Astrocyte of the hippocampus (primary cell): ENCODE measurements at places on chromosomes 5 and 9.

- DNase-seq, result no peak
Measured at GRCh38 chr9:125436613-125437443, 175.2 kb downstream of the GAPVD1 start.

DNA sequence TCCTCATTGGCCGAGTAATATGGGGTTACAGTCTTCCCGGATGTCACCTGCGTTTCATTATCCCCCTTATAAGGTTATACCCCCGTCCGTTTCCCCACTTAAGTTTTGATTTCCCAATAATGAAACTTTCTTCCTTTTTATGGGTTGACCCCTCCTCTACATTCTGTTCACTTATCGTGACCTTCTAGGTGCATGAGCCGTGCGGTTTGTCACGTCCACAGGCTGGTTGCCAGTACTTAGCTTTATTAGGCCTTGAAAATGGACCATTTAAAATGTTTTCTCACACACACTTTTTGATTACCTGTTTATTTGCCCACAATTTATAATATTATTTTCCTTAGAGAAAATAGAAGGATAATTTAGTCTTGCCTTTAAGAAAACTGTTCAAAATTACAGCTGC is 111.5 kb downstream of the FAM174A start:
- DNase-seq, result no peak

DNA sequence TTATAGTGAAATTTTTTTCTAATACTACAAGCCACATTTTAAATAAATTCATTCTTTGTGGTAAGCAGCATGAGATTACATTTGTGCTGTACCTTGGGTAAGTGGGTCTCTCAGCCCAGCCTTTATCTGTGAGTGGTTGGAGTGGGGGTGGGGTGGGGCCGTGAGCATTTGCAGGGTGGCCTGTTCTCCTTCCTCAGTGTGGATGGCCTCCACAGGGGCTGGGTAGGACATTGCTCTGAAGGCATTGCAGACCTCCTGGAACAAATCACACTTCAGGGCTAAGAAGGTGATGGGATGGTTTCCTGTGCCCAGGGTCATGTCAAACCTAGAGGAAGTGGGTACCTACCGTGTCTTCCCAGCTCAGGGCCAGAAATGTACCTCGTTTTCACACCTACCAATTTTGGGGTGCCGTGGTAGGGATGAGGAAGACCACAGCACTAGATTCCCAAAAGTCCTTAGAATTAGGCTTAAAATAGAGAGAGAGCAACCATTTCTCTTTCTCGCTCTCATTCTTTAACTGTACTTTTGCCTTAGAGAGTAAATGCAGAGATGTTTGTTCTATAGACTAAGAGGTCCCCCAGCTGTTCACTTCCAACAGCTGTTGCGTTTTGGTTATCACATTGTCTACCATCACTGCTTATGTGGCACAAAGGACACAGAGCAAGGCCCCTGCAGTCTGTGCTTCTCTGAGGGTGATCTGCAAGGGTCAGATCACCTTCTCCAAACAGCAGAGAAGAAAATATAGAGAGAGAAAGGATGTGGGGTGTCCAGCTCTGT is 83.4 kb upstream of the CTSL start:
- no peak for DNase-seq

DNA sequence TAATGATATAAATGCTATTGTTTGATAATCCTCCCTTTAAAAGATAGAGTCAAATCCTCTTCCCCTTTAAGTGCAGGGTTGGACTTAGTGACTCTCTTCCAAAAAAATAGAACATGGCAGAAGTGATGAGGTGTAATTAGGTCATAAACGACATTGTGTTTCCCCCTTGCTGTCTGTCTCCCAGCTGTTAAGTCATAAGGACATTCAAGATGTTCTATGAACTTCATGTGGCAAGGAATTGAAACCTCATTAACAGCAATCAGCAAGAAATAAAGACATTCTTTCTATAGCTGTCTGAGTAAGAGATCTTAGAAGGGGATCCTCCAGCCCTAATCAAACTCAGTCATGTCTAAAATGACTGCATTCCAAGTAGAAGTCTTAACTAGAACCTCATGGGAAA is 3.3 kb upstream of the SLC25A46 start:
- DNase-seq, result no peak

DNA sequence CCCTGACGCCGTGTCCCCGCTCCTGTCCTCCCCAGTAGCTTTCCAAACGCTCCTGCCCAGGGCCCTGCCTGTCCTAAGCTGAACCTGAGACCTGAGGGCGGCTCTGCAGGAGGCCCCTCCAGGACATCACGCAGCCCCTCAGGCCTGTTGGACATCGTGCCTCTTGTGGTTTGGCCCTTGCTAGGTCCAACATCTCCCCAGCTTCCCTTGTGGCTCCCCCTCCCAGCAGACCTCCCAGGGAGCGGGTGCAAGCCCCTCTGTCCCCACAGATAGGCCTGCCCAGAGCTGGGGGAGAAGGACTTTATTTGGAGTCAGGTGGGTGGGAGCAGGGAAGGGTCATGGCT is 4.1 kb downstream of the OBP2B start:
- no peak for DNase-seq

- no peak for DNase-seq
Measured at GRCh38 chr5:140049205-140049604, 6.1 kb upstream of the NRG2 start.

DNA sequence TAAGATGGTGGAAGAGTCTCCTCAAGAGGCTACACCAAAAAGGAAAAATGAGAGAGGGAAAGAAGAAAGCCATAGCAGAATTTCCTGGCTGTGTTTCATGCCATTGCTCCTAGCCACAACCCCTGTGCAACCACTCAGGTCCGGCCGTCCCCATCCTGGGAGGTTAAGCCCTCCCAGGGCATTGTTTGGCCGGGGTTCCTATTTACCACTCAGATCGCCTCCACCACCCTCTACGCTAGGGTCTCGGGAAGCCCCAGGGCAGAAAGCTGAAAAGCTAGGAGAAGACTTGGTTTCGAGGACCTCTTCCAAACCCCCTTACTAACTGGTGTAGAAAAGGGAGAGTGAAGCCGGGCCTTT is 715 bp downstream of the RC3H2 start:
- DNase-seq, result peak; percentile 63

DNA sequence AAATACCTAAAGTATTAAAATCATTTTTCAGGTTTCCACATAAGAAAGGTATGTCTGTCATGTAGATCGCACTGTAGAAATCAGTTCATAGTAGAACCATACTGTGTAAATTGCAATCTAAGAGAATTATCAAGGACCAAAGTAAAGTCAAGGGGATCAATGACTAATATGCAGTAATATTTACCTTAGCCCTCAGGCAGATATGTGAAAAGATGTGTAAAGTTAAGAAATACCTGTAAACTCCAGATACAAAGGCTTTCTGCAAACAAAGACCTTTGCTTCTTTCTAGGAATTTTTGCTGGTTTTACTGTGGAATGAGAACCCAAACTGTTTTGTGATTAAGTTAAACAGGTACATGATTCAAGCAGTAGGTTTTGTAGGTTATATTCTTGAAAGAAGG is 11.6 kb downstream of the POLK start:
- no peak for DNase-seq

- DNase-seq, result no peak
Measured at GRCh38 chr5:148792744-148793143, 33.7 kb upstream of the ADRB2 start.

DNA sequence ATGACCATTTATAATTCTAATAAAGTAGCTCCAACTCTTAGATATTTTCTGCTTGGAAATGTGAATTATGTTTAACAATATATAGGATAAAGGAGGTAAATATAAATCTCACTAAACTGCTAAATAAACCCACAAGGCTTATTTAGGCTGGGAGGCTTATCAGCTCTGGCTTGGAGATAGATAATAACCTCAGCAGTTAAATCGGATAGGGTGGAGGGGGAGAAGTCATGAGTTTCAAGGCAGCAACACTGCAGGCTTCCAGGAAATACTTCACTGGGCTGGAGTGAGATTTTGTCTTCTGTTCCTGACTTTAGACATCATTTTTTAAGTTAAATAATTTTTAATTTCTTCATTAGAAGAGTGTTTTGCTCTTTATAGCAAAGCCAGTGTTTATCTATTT is 80.0 kb upstream of the ITGA2 start:
- DNase-seq, result no peak

DNA sequence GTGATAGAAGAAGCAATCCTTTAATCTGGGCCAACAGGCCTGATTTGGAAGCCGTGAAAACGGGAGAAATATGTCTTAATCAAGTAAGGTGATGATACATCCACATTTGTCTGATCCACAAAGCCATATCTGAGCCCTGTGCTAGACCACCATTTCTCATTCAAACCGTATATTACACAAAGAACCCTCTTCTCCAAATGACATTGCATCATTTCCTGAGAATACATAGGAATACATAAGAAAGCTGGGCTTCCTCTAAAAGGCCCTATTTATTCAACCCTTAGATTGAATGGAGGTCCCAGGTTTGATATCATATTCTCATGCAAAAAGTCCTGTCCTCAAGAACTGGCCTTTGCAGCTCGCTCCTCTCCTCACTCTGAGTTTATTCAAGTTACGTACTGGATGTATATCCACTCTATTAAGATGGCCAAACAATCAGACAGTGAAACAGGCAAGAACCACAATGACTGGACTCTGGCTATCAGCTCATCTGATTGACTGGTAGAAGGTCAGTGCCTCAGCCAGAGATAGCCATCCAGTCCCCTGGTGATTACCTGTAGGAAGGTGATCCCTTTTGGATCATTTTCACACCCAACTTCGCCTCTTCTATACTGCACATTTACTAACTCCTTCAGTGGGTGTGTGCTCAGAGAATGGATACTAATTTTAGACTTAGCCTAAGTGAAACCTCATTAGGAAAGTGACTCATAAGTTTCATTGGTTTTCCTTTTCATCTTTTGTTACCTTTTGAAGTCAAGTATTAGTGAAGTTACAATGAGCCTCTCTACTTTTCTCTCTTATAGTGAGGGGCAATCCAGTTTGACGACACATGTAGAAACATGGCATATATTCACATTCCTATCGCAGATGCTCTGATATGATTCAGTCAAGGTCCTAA is 167.6 kb upstream of the WWC1 start:
- no peak for DNase-seq

- DNase-seq, result no peak
Measured at GRCh38 chr9:87663556-87663955, 62.4 kb upstream of the CTSL start.

- DNase-seq, result no peak
Measured at GRCh38 chr5:67897980-67898379, 317.6 kb upstream of the PIK3R1 start.

DNA sequence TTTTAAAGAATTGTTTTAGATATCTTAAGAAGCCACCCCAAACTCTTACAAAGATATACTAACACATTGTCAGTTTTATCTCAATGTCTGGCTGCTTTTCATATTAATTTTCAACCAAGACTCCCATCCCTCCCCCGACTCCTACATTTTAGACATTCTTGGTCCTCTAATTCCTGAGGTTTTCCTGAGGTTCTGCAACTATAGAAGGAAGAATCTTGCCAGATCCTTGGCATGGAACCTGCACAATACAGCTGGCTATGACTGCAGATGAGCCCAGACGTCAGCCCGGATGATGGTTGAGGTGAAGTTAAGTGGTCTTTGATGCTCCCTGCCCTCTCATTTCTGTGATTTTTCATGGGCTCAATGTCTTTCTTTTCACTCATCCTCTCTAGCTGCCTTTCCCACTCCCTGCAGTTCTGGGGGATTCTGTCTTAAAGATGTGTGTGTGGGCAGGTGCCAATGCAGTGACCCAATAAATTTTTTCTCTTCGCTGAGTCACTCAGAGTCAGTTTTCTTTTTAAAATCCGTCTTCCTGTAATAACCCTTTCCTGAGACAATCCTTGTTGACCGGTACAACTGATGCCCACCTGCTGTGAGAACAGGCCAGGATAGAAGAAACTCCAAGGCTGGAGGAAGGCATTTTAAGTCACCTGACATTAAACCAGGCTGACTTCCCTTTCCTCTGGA is 237.8 kb upstream of the GAS1 start:
- peak; percentile 74 for DNase-seq

GRCh38 chr5:170573660-170574059 is 69.8 kb downstream of the KCNIP1 start:
- peak; percentile 25 for DNase-seq

DNA sequence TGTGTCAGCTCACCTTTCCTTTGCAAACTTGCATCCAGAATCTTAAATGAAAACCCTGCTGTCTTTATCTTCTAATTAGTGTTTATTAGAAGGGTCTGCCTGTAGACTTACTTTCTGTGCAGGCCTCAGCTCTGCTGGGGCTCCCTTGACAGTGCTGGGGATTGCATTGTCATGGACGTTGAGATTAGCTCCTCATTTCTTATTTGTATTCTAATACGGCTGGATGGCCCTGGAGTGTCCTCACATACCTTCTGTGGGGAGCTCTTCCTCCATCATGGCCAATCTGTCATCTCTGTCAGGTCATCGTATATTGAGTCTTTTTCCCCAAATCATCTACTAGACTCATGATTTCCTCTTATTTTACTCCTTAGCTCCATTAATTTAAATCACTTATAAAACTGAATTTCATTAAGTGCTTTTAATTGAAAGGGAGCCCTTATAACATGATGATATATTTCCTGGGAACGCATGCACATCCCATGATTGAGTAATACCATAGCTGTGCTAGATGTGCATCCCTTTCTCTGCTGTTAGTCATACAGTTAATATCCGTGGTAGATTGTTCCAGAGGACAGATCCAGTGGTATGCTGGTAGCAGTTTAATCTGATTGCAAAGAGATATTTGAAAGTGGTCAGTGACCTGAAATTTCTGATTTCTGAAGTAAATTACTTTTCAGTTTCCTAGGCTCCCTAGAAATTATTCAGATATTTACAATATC is 61.6 kb downstream of the ICE1 start:
- no peak for DNase-seq

DNA sequence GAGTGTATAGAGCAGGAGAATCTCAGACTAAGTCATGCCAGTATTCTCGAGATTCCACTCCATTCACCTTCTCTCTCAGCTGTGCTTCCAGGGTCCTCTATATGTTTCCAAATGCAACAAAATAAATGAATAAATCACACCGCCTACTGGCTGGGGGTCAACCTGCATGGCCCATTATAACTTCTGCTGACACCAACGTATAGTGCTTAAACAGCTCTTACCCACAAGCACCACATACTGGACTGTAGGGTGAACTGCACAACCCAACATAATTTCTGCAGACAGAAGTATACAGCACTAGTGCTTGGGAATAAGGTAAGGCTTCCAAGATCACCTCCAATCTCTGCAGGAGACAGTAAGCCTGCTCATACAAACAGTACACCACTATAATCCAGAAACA is 33.1 kb upstream of the HTR4 start:
- no peak for DNase-seq

DNA sequence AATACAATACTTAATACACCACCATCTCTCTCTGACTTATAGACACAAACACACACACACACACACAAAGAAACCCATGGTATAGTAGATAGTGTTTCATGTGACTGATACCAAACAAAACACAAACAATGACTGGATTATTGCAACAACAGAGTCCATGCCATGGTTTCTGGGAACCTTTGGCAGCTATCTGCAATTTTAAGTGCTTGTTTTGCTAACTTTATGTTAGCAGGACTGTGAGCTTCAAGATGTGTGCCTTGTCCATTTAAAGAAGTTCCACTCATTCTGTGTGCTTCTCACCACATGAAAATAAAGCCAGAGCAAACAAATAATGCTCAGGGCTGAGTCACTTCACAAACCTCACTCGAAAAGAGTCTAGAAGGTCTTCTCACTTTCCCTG is 15.1 kb upstream of the LURAP1L start:
- DNase-seq, result peak; percentile 70
